ENCODE measurements at places on chromosomes 6 and 20. TPM values are rescaled to one million over a fixed set of nuclear protein-coding genes. Genes with fewer than 3 reads are reported as not detected.
A peak's percentile ranks its signal among the peaks of the same experiment; 100 is the strongest.

Gene TMC2
- total RNA-seq: not detected

DNA sequence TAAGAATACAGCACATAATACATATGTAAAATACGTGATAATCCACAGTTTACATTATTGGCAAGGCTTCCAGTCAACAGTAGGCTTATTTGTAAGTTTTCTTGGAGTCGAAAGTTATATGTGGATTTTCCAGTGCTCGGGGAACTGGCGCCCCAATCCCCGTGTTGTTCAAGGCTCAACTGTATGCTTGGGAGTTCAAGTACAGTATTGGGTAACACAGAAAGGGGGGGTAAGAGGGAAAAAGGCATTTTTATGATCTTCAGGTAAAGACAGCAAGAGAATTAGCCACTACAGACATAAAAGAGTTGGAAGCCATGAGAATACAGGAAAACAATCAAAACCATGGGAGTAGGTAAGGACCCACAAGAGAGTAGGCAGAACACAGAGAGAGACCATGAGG lies 16.4 kb downstream of the PSMB1 start:
- no peak for DNase-seq

DNA sequence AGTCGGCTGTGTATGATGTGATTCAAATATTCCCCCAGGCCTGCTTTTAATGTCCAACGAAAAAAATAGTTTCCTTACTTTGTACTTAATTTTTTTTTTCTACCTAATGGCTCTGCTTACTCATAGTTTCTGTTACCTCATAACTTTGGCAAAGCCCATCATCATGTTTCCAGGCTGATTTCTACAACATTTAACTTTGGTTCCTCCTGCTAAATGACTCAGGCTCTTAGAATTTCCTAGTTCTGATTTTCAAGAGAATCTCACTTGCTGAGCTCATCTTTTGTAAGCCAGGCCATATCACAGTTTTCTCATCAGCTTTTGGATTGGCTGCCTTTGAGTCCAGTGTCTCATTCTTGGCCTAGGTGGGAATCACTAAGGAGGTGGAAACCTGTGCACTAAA lies 323.1 kb downstream of the HDGFL1 start:
- peak; percentile 94 for DNase-seq

DNA sequence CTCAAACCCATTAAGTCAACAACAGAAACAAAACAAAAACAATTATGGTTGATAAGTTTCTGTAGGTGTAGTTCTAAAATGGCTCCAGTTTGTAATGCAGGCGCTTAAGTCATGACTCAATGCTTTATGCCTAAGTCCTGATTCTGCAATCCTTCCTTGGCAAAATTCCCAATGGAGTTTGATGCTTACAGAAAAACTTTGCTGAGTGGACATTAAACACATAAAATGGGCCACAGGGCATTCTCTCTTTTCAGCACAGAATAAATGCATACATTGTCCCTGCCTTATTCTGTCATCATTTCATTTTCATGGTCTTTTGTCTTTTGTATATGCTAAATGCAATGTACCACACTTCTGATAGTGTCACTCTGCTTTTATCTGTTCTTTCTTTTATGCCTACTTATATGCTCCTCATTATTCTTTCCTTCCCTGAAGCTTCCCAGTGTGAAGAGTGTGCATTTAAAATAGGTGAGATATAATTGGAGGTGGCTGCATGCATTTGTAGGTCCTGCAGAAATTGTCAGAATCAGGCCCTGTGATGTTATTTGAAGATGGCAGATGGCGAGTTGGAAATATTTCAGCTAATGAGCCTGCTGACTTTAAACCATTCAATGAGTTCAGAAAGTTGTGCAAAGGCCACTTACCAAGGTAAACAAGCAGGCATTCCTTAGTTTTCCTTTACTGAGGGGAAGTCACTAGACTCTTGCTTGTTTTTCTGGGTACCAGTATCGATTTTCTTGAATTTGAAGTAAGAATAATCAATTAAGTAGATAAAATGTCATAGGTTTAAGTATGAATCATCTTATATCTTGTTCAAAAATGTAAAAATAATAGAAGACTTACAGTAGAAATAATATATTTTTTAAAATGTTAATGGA lies 313.1 kb downstream of the TRDN start:
- DNase-seq: peak; percentile 4

Gene UNC93A
- not detected for total RNA-seq

GRCh38 chr20:708956-709355 lies 33.4 kb upstream of the SCRT2 start:
- DNase-seq: no peak

DNA sequence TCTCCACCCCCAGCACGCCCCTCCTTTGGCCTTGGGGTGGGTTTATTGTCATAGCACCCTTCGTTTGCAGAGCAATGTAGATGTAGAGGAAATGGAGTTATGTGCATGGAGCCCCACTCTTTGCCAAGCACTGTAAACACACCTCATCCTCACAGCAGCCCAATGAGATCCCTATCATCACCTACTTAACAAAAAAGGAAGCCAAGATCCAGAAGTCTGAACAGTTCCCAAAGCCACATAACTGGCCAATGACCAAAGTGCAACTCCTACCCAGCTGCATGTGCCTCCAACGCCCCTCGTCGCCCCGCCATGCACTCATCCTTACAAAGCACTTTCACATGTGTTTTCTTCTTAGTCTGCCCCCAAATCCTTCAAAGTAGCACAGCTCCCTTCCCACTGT lies 21.8 kb upstream of the FOXQ1 start:
- DNase-seq: no peak

All from fibroblast of villous mesenchyme (primary cell).